ENCODE measurements at places on chromosomes 2 and 18. TPM values are rescaled to one million over a fixed set of nuclear protein-coding genes. Genes with fewer than 3 reads are reported as not detected.

- H3K27me3 ChIP-seq, result no peaks in the 10 kb centered on the region
- H3K27ac ChIP-seq, result no peak overlapping the region
- no peak overlapping the region for H3K4me3 ChIP-seq
- DNase-seq, result no peak
Observed at GRCh38 chr2:223619486-223620129, 17.4 kb upstream of the SCG2 start.

- H3K36me3 ChIP-seq, result no peaks in the 10 kb centered on the region
- no peak overlapping the region for H3K4me3 ChIP-seq
- DNase-seq, result no peak
- peaks cover 20% of the 10 kb centered on the region for H3K4me1 ChIP-seq
- no peak overlapping the region for H3K27ac ChIP-seq
- no peaks in the 10 kb centered on the region for H3K27me3 ChIP-seq
Observed at GRCh38 chr2:101556033-101556459, 81.1 kb upstream of the RFX8 start.

DNA sequence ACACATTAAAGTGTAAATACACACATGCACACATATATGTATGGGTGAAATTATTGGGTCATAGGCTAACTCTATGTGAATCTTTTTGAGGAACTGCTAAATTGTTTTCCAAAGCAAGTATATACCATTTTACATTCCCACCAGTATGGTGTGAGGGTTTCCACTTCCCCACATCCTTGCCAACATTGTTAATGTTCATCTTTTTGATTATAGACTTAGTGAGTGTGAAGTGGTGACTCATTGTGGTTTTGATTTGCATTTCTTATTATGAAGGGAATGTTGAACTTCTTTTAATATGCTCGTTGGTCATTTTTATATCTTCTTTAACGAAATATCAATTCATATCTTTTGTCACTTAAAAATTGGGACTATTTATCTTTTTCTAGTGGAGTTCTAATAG, 181.8 kb upstream of the GCFC2 start:
- no peak for DNase-seq
- no peaks in the 10 kb centered on the region for H3K36me3 ChIP-seq
- H3K4me3 ChIP-seq, result no peak overlapping the region
- H3K27me3 ChIP-seq, result no peaks in the 10 kb centered on the region
- H3K27ac ChIP-seq, result no peak overlapping the region
- no peaks in the 10 kb centered on the region for H3K4me1 ChIP-seq

GRCh38 chr18:39795350-39795749, 2159.7 kb upstream of the PIK3C3 start:
- H3K4me1 ChIP-seq, result no peaks in the 10 kb centered on the region
- no peak overlapping the region for H3K27ac ChIP-seq
- H3K4me3 ChIP-seq, result no peak overlapping the region
- H3K27me3 ChIP-seq, result no peaks in the 10 kb centered on the region

DNA sequence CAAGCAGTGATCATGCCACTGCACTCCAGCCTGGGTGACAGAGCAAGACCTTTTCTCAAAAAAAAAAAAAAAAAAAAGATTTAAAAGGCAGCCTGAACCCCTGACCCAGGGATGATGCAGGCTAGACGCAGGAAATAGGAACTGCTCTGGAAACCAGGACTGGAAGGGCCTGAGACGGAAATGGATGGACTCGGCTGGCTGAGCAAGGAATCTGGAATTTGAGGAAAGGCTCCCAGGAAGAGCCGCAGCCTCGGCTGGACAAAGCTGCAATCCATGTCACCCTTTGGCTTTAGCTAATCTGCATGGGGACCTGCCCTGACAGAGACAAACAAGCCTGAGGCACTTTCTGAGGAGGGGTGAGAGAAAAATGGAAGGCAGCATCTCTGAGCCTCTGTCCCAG, 55.0 kb upstream of the DAPL1 start:
- no peak overlapping the region for H3K27ac ChIP-seq
- no peaks in the 10 kb centered on the region for H3K36me3 ChIP-seq
- no peaks in the 10 kb centered on the region for H3K4me1 ChIP-seq
- H3K27me3 ChIP-seq, result no peaks in the 10 kb centered on the region
- no peak for DNase-seq

DNA sequence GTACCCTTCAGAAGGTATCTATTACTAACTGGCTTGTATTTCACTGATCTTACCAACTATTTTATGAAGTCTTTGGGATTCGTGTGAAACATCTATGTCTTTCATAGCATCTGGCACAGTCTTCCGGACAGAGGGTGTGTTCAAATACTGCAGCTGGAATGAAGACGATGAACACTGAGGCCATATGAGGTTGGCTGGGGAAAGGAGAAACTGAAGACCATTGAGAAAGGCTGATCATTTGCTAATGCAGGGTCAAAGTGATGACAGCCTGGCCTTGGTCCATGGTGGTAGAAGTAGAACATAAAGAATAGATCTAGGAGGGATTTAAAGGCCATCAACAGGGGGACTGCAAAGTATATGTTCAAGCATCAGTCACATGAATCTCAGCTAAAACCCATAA, 132.7 kb downstream of the CCBE1 start:
- H3K27me3 ChIP-seq, result no peaks in the 10 kb centered on the region
- DNase-seq, result no peak
- no peak overlapping the region for H3K4me3 ChIP-seq
- no peak overlapping the region for H3K27ac ChIP-seq
- no peaks in the 10 kb centered on the region for H3K36me3 ChIP-seq

- no peak overlapping the region for H3K4me3 ChIP-seq
- no peak for DNase-seq
- H3K27ac ChIP-seq, result no peak overlapping the region
- no peaks in the 10 kb centered on the region for H3K27me3 ChIP-seq
- H3K36me3 ChIP-seq, result no peaks in the 10 kb centered on the region
- H3K4me1 ChIP-seq, result peaks cover 28% of the 10 kb centered on the region
Observed at GRCh38 chr2:43058726-43059110, 167.7 kb downstream of the ZFP36L2 start.

GRCh38 chr18:54210463-54210862, 14.0 kb downstream of the MBD2 start:
- H3K27me3 ChIP-seq, result no peaks in the 10 kb centered on the region
- no peak overlapping the region for H3K27ac ChIP-seq
- DNase-seq, result no peak
- peaks cover 24% of the 10 kb centered on the region for H3K4me1 ChIP-seq
- H3K36me3 ChIP-seq, result no peaks in the 10 kb centered on the region
- H3K4me3 ChIP-seq, result no peak overlapping the region

DNA sequence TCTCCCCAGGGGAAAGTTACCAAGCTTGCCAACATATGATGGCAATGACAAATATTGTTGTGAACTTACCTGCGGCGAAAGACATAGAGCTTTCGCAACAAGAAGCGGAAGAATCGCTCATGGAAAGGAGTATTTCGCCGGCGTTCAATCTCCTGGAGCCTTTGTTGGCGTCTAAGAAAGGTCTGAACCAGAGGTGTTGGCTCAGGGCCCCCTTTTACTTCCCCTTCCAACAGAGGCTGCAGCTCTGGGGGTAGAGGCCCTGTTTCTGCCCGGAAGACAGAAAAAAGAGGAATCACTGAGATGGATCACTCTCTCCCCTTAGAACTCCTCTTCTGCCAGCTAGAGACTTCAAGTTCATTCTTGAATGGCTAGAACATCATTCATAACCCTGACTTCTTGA, 10.8 kb downstream of the GGCX start:
- no peaks in the 10 kb centered on the region for H3K4me1 ChIP-seq
- no peaks in the 10 kb centered on the region for H3K27me3 ChIP-seq
- DNase-seq, result no peak
- no peak overlapping the region for H3K4me3 ChIP-seq
- peaks cover 42% of the 10 kb centered on the region for H3K36me3 ChIP-seq

- no peak overlapping the region for H3K4me3 ChIP-seq
- H3K36me3 ChIP-seq, result no peaks in the 10 kb centered on the region
- DNase-seq, result peak; percentile 0
- peaks cover 15% of the 10 kb centered on the region for H3K4me1 ChIP-seq
Observed at GRCh38 chr18:48794251-48794970, 156.4 kb downstream of the SMAD7 start.

The CCL20 gene
- total RNA-seq, result 12.1 TPM

The ITPRIPL1 gene
- 1.6 TPM for total RNA-seq

The REG3A gene
- total RNA-seq, result 2.8 TPM

The ZNF892 gene
- 7.6 TPM for total RNA-seq

The BCS1L gene
- 30.2 TPM for total RNA-seq

The VWA3B gene
- not detected for total RNA-seq

Data from thoracic aorta (tissue), 2 donors.